ENCODE measurements at places on chromosomes 1 and 21.
A peak's percentile ranks its signal among the peaks of the same experiment; 100 is the strongest.

DNA sequence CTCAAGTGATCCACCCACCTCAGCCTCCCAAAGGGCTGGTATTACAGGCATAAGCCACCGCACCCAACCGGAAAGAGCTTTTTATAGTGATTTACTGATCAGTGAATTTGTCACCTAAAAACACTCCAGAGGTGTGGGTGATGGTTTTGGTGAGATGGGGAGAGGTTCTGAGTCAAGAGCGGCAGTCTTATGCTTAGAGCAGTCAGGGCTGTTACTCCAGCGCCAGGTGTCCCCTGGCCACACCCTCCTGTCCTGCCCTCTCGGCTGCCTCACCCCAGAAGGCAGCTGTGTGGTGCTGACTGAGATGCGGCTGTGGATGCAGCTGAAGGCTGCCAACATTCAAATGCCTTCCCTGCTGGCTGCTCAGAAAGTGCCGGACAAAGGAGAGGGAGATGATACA lies 94.5 kb upstream of the LPGAT1 start:
- no peak for DNase-seq

DNA sequence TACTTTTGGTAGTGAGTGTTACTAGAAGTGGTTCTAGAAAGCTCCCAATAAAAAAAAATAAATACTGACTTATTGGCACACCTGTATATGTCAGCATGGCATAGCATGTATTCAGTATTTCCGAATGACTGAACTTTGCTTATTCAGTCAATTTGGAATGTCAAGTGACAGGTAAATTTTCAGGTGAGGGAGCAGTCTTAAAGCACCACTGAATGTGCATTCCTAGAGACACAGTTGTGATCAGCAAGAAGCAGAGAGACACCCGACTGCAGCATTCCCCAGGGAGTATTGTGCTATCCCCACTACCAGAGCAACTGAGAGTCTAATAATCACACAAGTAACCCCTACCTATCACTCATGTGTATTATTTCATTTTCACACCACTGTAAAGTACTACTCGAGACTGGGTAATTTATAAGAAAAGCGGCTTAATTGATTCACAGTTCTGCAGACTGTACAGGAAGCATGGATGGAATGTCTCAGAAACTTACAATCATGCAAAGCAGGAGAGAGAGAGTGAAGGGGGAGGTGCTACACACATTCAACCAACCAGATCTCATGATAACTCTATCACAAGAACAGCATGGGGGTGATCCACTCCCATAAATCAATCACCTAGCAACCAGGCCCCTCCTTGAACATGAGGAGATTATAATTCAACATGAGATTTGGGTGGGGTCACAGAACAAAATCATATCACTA lies 201.5 kb downstream of the TBX15 start:
- DNase-seq = no peak

DNA sequence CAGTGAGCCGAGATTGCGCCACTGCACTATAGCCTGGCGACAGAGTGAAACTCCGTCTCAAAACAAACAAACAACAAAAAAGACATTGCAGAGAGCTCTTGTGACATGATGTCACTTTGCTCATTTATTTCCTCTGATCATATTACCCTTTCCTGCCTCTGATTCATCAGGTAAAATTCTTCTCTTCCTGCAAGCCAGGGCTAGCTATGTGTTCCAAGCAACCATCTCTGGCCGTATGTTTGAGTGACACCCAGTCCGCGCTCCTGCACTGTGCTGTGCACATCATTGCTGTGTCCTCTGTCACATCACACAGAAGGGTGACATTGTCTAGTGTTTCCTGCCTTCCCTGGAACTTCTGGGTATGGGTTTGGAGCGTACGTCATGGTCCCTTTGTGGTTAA lies 251.3 kb downstream of the PCP4 start:
- no peak for DNase-seq

- DNase-seq = peak; percentile 90
Measured at GRCh38 chr1:25562101-25562927, 18.9 kb downstream of the LDLRAP1 start.

GRCh38 chr21:15408089-15408488 lies 321.7 kb upstream of the USP25 start:
- DNase-seq = no peak

GRCh38 chr1:198598796-198599321 lies 40.0 kb upstream of the PTPRC start:
- DNase-seq = peak; percentile 69

- DNase-seq = no peak
Measured at GRCh38 chr1:246063013-246063616, 444.0 kb downstream of the SMYD3 start.

- no peak for DNase-seq
Measured at GRCh38 chr1:159214149-159214760, 9.6 kb downstream of the ACKR1 start.

DNA sequence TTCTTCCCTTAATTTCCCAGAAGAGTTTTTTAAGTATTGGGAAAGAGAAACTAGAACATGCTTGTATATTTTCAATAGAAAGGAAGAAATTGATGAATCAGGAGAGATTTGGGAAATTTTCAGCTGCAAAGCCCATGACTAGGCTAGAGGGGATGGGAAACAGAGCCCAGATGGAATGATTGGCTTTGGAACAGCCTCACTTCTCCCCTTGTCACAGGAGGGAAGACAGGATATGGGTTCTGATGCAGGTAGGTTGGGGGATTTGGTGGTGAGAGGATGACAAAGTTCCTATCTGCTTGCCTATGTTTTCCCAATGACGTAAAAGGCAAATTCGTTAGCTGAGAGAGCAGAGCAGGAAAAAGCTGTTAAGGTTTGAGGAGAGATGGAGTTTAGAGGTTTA lies 31.0 kb upstream of the ARID1A start:
- no peak for DNase-seq
